ENCODE measurements at places on chromosomes 13 and 19.

- no peak for DNase-seq
Measured at GRCh38 chr19:43148233-43148632, 38.1 kb downstream of the PSG5 start.

GRCh38 chr13:58843567-58843966 is 1212.0 kb downstream of the PCDH17 start:
- DNase-seq, result no peak

- no peak for DNase-seq
Measured at GRCh38 chr19:37313335-37313627, 57.6 kb upstream of the ZNF527 start.

DNA sequence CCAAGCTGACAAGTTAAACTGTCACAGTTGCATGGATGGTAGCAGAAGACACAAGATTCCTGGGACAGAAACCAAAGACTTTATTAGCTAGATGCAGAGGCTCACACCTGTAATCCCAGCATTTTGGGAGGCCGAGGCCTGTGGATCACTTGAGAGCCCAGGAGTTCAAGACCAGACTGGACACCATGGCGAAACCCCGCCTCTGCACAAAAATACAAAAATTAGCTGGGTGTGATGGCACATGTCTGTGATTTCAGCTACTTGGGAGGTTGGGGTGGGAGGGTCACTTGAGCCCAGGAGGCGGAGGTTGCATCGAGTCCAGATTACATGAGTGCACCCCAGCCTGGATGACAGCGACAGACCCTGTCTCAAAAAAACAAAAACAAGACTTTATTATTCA is 346.6 kb downstream of the IRS2 start:
- DNase-seq, result no peak

- DNase-seq, result peak; percentile 22
Measured at GRCh38 chr19:19304186-19304965, 15.9 kb downstream of the SUGP1 start.

DNA sequence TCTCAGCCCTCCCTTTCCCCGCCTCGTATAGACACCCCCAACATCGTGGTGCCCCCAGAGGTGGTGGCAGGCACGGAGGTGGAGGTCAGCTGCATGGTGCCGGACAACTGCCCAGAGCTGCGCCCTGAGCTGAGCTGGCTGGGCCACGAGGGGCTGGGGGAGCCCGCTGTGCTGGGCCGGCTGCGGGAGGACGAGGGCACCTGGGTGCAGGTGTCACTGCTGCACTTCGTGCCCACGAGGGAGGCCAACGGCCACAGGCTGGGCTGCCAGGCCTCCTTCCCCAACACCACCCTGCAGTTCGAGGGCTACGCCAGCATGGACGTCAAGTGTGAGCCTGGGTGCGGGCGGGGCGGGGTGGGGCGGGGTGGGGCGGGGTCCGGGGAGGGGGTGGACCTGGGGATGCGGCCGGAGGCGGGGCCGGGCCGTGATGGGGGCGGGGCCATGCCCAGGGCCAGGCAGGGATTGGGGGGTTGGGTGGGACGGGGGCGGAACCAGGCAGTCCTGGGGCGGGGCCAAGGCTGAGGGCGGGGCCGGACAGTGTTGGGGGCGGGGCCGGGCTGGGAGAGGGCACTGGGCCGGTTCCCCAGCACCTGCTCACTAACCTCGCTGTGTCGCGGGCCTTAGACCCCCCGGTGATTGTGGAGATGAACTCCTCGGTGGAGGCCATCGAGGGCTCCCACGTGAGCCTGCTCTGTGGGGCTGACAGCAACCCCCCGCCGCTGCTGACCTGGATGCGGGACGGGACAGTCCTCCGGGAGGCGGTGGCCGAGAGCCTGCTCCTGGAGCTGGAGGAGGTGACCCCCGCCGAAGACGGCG is 7.8 kb downstream of the MAG start:
- DNase-seq, result peak; percentile 42

DNA sequence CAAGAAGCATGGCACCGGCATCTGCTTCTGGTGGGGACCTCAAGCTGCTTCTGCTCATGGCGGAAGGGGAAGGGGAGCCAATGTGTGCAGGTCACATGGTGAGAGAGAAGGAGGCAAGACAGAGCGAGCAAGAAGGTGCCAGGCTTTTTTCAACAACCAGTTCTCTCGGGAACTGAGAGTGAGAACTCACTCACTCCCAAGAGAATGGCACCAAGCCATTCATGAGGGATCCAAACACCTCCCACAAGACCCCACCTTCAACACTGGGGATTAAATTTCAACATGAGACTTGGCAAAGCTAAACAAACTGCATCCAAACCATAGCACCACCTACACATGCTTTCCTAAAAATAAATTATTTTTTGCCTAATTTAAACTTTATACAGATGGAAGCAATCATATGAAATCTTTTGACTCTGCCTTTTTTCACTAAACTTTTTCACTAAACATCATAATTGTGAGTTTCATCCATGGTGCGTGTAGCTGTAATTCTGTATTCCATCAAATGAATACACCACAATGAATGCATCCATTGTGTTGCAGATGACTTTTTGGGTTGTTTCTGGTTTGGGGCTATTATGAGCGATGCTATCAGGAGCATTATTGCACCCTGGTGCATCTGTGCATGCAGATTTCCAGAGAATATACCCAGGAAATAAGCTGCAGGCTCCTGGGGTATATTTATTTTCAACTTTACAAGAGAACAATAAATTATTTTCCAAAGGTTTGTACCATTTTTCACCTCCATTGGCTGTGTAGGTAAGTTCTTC is 14.6 kb upstream of the IPO5 start:
- no peak for DNase-seq

- peak; percentile 91 for DNase-seq
Measured at GRCh38 chr13:40388617-40389016, 277.8 kb downstream of the FOXO1 start.

DNA sequence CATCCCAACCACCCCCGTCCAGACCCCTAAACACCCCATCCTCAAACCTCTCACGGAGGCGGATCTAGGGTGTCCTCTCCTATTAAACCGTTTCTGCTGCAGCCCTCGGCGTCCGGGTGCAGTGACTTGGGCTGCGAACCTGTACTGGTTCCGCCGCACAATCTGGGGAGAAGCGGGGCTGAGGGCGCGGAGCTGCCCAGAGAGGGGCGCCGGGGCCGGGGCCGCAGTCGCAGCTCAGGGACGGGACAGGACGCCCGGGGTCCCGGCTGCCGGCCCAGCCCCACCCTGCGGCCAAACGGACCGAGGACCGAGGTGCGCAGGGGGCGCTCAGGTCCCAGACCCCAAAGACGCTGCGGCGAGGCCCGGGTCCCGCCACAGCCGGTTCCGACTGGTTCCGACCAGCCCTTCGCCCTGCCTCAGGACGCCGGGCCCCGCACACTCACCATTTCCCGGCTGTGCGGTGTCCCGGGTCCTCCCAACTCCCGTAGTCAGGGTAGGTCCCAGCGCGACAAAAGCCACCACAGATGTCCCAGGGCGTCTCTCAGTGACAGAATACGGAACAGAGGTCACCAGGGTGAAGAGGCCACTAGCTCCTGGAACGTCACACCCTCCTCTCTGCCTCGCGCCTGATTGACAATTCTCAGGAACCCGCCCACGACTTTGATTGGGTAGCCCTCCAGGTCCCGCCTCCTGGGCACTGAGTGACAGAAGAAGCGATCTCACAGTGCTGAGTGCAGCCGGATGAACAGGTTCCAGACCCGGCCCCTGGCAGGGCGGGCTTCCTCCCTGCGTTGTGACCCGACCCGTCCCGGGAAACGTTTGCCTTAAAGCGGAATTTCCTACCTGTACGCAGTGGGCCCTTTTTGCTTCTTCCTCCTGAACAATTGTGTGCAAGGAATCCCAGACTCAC is at the start of gene ZNF44:
ZNF44 (minus strand) TSS at position 635 of the 910 bp plus-strand sequence; CDS start at position 446, 189 bp downstream.
- DNase-seq, result peak; percentile 99

DNA sequence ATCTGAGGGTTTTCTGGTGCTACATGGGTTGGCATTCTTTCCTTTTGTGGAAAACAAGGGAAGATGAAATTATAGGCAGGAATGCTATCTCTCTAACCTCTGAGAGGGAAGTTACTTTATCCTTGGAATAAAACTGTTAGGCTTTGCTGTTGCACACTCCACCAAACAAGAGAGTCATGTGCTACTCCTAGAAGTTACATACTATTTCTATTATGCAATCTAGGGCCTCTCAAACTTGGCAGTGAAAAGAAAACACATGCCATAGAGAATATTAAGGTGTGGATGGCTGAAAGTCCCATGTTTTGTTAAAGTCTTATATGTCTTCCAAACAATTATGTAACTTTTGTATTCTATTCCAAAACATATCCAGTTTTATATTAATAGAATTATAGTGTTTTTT is 367.9 kb downstream of the SLC7A1 start:
- DNase-seq, result no peak

GRCh38 chr19:54481326-54481930 is 8.3 kb upstream of the CDC42EP5 start:
- peak; percentile 72 for DNase-seq

DNA sequence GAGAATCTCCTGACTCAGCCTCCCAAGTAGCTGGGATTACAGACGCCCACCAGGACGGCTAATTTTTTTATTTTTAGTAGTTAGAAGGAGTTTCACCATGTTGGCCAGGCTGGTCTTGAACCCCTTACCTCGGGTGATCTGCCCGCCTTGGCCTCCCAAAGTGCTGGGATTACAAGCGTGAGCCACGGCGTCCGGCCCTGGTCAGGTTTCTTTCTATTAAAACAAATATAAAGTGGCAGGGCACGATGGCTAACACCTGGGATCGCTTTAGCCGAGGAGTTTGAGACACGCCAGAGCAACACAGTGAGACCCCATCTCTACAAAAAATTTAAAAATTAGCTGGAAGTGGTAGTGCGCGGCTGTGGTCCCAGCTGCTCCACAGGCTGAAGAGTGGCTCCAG is 1.5 kb upstream of the MED25 start:
- no peak for DNase-seq

DNA sequence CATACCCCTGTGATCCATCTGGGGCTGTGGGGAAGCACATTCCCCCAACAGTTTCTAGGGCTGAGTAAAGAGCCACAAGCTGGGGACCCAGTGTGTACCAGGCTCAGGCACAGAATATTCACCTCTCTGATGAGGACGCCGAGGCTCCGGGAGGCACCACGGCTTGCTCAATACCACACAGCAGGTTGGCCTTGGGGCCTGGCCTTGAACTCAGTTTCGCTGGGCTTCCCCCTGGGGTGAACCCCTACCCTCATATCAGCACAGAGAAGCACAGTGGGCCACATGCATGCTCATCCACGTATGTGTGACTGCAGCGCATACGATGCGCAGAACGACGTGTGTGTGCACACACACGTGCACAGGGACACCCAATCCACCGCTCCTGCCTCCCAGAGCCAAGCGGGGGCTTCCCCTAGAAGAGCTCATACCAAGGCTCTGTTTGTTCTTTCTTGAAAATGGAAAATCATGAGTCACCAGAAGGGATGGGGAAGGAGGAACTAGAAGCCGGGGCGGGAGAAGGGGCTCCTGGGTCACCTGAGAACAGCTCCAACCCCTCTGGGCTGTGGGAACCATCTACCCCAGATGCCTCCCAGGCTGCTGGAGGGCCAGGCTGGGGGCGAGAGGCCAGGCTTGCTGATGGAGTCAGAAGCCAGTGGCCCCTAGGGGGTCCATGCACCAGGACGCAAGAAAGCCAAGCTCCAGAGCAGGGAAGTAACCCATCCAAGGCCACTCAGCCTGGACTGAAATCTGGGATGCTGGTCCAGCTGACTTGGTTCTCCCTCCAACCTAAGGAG is 4.9 kb upstream of the PDE4C start:
- DNase-seq, result no peak

DNA sequence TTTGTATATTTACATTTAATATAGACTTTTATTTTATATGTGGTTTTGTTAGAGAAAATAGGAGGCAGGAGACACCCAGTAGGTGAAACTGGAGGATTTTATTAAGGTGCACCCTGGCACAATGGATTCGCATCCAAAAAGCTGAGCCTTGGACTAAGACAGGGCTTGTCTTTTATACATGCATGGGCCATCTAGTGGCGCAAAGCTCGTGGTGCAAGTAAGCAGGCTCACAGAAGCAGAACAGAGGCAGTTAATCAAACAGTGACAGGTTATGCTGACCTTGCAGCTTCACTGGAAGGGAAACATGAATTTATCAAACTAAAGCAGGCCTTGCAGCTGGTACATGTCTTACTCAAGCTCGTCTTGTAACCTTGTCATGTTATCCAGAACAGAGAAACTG is 58.8 kb upstream of the ZNF681 start:
- peak; percentile 60 for DNase-seq

- no peak for DNase-seq
Measured at GRCh38 chr13:74562381-74562780, 428.2 kb upstream of the KLF12 start.

DNA sequence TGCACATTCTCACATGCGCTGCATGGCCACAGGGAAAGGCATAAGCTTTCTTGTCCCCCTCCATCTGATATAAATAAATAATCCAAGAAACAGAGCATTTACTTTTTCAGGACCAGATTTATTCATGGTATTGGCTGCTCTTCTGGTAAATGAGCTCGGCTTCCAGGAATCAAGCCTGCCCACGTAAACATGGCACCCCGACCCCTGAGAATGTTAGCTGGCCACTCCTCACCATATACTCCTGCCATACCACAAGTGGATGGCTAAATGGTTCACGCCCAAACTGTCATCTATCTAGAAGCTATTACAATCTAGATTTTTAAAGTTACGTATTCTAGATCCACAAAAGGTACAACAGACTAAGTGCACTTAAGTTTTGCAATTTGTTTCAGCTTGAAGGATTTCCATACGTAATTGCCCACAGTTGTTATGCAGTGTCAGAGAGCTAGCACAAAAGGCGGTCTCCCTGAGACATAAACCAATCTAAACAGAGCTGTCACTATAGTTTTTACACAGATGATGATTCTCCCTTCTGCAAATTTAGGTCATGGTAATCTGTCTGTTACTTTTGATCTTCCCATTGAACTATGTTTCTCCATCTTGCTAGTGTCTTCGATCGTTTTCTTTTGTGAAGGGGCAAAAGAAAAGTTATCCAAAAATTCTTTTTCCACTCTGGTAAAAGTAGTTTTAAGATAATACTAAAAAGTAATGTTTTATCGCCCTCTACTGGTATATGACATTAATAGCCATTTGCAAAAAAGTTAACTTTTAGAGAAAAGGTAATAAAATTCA is 16.2 kb upstream of the FOXO1 start:
- peak; percentile 83 for DNase-seq

- DNase-seq, result peak; percentile 65
Measured at GRCh38 chr19:58196901-58197616, 14.2 kb downstream of the ZNF274 start.

- no peak for DNase-seq
Measured at GRCh38 chr13:45413826-45414307, 4.3 kb downstream of the SLC25A30 start.

GRCh38 chr13:54958781-54959180 is 1930.2 kb downstream of the OLFM4 start:
- no peak for DNase-seq

- peak; percentile 77 for DNase-seq
Measured at GRCh38 chr19:38685666-38686529, 38.4 kb downstream of the ACTN4 start.

- DNase-seq, result peak; percentile 13
Measured at GRCh38 chr13:102940143-102940542, 94.3 kb downstream of the ERCC5 start.
